Activated naive CD4-positive, alpha-beta T cell treated with anti-CD3 and anti-CD28 coated beads, Interleukin-2, amount 50 U/mL, for 16 hours (primary cell): ENCODE measurements at places on chromosomes 2 and 18.

GRCh38 chr18:69992776-69993175, 45.1 kb upstream of the CD226 start:
- no peak for DNase-seq

- no peak for DNase-seq
These were observed 205.8 kb downstream of the ANAPC1 start for GRCh38 chr2:111678161-111678560.

DNA sequence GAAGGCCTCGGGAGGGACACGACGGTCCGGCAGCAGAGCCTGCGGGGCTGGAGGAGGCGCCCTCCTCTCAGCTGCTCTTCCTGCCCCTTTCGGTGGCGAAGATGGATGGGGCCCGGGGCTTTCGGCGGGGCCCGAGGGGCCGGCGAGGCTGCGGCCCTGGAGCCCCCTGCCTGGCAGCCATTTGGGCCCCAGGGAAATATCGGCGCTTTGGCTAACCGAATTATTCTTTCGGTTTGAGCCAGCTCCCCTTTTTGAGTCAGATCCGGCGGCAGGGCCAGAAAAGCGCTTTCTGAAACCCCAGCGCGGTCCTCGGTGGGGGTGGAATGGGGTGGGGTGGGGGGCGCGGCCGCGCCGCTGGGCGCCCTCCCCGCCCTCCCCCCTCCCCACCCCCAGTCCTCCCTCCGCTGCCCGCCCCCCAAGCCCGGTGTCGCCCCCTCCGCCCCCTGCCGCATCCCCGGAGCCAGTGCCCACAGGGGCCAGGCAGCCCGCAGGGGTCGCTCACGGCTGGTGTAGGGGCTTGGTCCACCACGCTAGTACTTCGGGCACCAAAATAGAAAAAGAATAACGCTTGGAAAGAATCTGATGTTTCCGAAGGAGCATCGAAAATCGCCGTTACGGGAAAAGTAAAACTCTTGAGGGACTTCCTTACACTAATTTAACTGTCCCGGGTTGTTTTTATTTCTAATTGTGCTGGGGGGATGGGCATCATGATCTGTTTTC, 9.1 kb upstream of the ARID5A start:
- peak; percentile 59 for DNase-seq

DNA sequence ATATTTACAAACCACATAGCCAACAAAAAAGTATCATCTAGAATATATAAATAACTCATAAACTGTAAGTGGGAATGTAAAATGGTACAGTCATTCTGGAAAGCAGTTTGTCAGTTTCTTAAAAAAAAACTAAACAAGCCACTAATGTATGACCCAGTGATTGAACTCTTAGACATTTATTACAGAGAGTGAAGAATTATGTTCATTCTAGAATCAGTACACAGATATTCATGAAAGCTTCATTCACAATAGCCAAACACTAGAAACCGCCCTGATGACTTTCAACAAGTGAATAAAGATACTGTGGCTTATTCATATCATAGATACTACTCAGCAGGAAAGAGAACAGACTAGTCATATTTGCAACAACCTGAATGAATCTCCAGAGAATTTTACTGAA, 1541.5 kb downstream of the LRP1B start:
- no peak for DNase-seq

- DNase-seq: peak; percentile 15
These were observed 97.9 kb upstream of the DLX2 start for GRCh38 chr2:172200495-172201085.

- no peak for DNase-seq
These were observed 44.5 kb downstream of the DOCK10 start for GRCh38 chr2:224997802-224998201.

DNA sequence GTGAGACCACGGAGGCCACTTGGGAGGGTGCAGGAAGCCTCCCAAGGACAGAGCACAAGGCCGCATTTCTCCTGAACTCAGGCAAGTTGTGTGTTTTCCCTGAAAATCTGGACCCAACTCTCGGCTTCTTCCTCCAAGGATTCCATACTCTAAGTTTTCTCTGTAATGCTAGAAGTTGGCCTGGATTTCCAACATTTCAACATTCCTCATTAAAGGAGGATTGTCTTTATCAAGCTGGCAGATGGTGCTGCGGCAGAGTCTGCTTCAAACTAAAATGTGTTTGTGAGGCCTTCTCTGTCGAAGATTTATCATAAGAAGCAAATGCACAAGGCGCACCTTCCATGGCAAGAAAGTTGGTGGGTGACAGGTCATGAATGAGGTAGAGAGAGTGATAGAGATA, 94.4 kb upstream of the SATB2 start:
- DNase-seq: no peak

DNA sequence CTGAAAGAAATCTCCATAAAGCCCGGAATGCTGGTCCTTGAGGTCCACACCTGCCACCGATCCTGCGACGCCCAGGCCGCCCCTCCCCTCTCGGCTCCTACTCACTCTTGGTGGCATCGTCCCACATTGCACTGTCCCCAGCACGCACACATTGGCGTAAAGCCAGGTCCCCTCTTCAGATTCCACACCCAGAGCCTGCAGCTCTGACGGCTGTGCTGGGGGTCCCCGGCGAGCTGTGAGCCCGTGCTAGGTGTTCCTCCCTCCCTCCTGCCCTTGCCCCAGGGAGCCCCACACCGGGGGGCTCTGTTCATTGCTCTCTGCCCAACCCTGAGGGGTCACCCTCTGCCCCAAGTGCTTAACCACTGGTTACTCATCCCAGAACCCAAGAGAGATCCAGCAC, 8.5 kb downstream of the TPO start:
- DNase-seq: no peak

GRCh38 chr18:49968644-49969309, 155.4 kb upstream of the ACAA2 start:
- DNase-seq: no peak
